ENCODE measurements at places on chromosomes 12 and 14.

DNA sequence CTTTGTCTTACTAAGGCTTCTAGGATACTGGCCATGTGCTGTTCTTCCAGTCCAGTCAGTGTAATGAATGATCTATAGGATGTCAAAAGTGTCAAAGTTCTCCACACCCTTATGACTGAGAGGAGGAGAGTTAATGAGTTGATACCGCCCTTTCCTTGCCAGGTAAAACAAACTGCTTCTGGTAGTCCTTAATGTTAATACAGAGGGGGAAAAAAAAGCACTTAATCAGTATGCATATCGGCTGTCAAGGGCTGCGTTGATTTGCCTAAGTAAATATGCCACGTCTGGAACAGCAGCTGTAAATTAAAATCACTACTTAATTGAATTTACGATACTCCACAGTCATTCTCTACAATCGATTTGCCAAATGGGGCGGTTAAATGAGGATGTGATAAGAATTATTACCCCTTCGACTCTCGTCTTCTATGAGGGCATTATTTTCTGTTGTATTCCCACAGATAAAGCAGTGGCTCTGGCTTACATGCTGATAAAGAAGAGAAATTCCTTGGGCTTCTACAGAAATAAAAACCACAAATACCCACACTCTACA is 416.0 kb downstream of the KCNH5 start:
- no peak for DNase-seq

DNA sequence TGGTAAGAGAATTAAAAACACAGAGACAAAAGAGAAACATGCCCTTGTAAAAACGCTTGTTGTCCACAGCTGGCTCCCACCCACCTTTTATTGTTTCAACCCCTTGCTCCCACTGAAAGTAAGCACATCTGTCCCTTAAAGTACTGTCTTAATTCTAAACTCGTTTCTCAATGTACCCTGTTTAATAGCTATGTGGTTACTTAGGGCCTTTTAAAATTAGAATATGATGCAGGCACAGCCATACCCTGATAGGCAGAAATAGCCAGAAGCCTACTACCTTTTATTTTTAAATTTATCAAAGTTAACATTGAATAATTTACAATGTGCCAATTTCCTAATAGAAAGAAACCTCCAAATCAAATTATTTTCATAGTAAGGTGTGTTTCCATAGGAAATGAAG is 4.0 kb upstream of the MGAT4C start:
- no peak for DNase-seq

DNA sequence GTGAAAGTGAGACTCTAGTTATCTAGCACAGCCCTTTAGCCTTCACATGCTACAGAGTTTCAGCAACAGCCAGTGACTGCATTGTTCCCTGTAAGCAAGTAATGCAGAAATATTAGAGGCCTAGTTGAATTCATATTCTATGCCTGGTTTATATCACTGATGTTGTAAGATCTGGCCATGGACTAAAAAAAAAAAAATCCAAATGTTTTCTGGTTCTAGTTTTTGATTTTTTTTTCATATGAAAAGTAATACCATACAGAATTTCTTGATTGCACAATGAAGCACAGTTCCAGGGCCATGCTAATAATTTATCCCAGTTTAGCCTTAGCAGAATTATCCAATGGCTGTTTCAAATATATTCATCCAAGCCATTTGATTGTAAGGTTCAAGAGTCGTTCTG is 341.5 kb upstream of the DDHD1 start:
- DNase-seq = no peak

DNA sequence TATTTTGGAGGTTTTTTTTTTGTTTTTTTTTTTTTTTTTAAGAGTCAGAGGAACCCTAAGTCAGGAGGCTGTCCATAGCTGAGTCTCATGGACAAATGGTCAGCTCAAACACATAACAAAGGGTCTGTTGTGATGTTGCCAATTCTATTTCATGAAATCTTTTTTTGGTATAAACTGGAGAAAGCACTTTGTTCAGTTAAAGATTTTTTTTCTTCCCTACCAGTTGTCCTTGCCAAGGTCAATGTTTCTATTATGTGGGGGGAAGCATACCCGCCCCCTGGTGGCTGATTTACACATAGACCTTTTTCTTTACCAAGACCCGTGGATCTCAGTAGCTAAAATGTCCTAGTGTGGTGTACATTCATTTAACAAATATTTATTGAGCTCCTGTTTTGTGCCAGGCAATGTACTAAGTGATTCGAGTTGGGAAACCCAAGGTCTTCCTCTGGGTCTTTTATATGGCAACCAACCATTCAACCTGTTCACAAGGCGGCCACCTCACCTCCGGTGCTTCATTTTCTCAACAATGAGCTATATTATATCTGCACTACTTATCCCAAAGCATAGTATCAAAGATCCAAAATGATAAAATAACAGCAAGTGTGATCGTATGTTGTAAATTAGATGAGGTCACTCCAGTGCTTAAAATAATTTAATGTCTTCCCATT is 214.5 kb downstream of the PAH start:
- peak; percentile 34 for DNase-seq

DNA sequence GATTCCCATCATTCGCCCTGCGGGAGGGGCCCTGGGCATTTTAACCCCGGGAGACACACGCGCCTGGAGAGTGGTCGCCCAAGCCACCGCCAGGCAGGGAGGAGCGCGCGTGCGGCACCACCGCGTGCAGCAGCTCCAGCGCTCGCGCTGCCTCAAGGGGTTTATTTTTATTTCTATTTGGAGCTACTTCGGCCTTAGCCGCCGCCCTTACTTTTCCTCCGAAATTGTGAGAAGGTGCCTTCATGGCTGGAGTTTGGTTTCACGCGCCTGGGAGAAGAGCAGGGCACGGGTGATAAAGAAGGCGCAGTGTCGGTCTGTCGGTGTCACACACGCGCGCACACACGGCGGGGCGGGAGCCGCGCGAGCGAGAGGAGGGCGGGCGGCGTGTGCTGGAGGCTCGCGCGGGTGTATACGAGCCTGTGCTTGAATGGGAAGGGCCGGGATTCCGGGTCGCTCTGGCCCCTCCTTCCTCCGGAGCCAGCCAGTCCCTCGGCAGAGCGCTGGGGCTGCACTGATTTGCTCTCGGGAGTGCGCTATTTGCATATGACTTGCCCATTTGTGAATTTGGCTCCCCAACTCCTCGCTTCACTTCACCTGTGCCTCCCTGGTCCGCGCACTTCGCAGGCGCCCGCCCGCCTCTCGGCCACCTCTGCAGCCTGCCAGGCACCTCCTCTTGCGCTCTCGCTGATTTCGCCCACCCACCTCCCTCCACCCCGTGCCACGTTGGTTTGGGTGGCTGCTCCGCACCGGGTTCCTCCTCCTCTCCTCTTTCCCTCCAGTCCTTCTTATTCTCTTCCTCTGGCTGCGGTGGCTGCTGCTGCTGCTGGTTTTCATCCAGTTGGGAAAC is 932.3 kb downstream of the DIO2 start:
- peak; percentile 72 for DNase-seq
